ENCODE measurements at places on chromosomes 2 and 18. TPM values are rescaled to one million over a fixed set of nuclear protein-coding genes. Genes with fewer than 3 reads are reported as not detected.

The PLEK gene
- 1.0 TPM for polyA plus RNA-seq

The ZNF516 gene
- 5.4 TPM for polyA plus RNA-seq

The AFF3 gene
- 0.19 TPM for polyA plus RNA-seq

The TXNDC2 gene
- polyA plus RNA-seq: not detected

The AP1S3 gene
- polyA plus RNA-seq: 3.1 TPM

The DARS1 gene
- polyA plus RNA-seq: 49.0 TPM

The GPR45 gene
- polyA plus RNA-seq: not detected

The LOXHD1 gene
- polyA plus RNA-seq: 0.46 TPM

The DPP4 gene
- 1.3 TPM for polyA plus RNA-seq

The HOXD3 gene
- polyA plus RNA-seq: 0.19 TPM

Measured in pancreas (tissue), 10 donors.